ENCODE measurements at places on chromosomes 5 and 9.

DNA sequence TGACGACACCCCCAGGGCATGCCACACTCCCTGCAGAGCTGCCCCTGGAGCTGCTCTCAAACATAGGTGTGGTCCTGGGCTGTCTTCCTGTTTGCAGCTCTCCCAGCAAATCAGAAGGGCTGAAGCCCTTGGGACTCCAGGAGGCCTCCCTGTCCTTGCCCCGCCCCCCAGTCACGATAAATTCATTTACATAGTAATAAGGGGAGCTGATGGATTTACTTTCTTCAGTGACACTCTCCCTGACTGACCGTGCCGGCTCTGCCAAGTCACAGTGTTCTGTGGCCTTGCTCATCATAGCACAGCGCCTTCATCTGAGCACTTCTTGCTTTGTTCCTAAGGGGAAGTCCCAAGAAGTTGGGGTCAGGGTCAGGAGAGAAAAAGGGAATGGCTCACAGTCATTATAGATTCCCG, 121.4 kb downstream of the ENC1 start:
- no peak for DNase-seq

- DNase-seq, result no peak
Measured at GRCh38 chr9:87160148-87161102, 213.1 kb upstream of the GAS1 start.

GRCh38 chr5:134236318-134236717, 10.4 kb upstream of the PPP2CA start:
- no peak for DNase-seq

GRCh38 chr9:73049280-73049679, 96.4 kb upstream of the ALDH1A1 start:
- no peak for DNase-seq

- peak; percentile 67 for DNase-seq
Measured at GRCh38 chr5:17203329-17204132, 13.9 kb upstream of the BASP1 start.

GRCh38 chr9:13804532-13804931, 509.4 kb downstream of the NFIB start:
- DNase-seq, result peak; percentile 74

GRCh38 chr5:68000805-68001204, 214.8 kb upstream of the PIK3R1 start:
- no peak for DNase-seq

- DNase-seq, result no peak
Measured at GRCh38 chr9:93010704-93011103, 47.8 kb upstream of the SUSD3 start.

DNA sequence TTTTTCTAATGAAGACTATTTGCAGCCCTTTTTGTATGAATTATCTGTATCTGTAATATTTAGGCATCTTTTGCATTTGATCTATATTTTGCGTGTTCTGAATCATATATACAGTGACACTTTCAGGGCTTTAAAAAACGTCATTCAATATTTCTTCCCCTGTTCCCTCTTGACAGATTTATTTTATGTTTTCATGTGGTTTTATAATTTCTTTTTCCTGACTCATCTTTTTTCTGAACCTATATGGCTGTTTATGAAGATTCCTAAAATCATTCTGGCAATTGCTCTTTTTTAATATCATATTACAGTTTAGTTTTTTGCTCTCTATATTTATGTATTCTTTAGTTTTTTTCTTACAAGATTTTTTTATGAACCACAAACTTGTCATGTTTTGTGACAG, 67.6 kb downstream of the SMARCA2 start:
- DNase-seq, result no peak

DNA sequence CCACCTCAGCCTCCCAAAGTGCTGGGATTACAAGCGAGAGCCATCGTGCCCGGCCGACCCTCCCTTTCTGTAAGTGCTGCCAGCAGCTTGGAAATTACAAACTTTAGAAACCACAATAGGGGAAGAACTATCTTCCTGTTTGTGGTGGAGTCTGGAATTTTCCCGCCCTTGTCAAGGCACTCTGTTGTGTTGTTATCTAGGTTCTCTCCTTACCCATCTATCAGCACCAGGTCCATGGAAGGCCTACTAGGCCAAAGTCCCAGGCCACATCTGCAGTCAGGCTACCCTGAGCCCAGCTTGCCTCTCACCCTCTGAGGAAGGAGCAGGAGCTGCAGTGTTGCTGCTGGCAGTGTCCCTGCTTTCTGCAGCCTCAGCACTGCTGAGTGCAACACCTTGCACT, 214.9 kb downstream of the MCTP1 start:
- DNase-seq, result no peak

DNA sequence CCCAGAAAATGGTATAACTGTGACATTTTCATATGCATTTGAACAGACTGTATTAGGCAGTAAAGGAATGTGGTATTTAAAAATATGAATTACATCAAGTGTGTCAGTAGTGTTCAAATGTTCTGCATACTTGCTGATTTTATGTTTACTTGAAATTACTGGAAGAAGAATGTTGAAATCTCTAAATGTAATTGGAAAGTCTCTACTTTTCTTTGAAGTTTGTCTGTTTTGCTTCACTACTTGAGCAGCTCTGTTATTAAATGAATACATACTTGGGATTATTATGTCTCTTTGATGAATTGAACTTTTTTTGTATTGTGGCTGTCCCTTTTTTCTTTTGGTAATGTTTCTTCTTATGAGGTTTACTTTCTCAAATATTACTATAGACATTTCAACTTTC, 205.6 kb downstream of the TAF11L14 start:
- no peak for DNase-seq

DNA sequence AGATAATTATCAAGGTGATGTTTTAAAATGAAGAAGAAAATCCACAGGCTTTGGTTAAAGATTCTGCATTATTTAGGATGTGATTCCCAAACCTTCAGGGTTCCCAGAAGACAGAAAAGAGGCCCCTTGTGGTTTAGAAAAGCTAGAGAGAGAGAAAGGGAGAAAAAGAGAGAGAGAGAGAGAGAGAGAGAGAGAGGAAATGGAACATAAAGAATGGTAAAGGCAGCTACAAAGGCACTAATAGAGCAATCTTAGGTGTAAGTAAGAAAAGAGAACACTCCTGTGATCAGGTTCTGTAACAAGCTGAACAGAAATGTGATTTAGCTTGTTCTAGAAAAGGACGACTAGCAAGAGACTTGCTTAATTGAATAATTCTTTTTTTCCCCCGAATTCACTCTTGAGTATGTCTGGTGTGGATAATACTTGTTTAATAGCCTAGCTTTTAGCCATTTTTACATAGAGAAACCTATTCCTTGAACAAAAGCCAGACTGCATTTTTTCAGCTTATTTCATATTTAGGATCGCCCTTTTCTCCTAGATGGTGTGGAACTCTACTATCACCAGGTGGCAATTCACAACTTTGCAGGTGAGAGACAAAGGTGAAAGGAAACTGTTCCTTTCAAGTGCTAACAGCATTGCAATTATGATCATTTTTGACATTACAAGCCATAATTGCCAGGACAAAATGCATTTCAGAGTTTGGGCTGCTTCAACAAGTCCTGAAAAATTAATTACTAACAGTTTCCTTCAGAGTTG, 57.6 kb upstream of the SH3GL2 start:
- DNase-seq, result no peak

DNA sequence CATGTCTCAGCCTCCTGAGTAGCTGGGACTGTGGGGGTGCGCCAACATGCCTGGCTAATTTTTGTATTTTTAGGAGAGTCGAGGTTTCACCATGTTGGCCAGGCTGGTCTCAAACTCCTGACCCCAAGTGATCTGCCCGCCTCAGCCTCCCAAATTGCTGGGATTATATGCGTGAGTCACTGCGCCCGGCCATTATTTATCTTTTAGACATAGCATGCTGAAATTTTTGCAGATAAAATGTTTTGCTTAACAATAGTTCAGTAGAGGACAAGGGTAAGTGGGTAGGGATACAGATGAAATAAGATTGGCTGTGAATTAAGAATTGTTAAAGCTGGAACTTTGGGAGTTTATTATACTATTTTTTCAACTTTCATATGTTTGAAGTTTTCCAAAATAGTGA, 150.8 kb upstream of the GRHPR start:
- no peak for DNase-seq

DNA sequence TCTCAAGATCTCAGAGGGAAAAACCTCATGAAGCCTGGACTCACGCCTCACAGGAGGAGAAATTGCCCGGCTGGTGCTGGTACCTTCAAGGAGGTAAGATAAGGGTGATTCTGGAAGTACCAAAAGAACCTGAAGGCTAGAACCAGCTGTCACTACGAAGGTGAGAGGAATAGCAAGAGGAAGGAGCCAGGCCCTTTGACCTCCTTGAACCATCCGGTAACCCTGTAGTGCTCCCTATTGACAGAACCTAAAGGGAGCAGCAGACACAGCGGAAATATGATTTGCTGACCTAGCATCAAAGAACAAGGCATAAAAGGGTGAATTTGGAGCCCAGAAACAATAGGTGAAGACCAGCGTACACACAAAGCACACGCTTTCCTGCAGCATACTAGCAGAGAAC, 92.2 kb downstream of the DOCK8 start:
- peak; percentile 23 for DNase-seq

GRCh38 chr9:126058591-126058990, 268.0 kb upstream of the MVB12B start:
- DNase-seq, result no peak

GRCh38 chr9:8857068-8857925, 1057.7 kb upstream of the DMAC1 start:
- DNase-seq, result no peak

DNA sequence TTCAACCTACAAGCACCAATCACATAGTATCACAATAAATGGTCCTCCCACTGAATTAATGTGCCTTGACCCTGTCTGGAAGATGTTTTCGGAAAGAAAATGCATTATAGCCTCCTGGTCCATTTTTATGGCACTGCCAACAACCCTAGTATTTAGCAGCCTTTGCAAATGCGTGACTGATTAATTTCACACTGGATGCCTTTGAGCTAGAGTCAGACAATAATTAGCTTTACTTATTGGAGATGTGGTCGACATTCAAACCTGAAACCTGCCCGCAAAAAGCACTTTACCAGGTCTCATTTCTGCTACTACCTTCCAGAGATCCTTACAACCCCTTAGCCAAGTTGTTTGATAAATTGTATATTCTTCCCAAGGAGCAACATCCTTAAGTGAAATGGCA, 119.3 kb upstream of the DPYSL3 start:
- DNase-seq, result peak; percentile 78

DNA sequence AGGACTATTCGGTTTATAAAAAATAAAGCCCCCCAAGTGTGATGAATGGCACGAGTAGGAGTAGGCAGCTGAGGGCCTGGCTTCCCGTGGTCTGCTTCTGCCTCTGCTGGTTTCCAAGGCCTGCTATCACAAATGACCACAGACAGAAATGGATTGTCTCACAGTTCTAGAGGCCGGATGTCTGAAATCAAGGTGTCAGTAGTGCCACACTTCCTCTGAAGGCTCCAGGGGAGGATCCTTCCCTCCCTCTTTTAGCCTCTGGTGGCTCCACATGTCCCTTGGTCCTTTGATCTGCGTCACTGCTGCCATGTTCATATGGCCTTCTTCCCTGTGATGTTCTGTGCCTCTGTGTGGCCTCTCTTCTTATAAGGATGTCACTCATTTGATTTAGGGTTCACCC, 15.1 kb downstream of the PRKACG start:
- no peak for DNase-seq

DNA sequence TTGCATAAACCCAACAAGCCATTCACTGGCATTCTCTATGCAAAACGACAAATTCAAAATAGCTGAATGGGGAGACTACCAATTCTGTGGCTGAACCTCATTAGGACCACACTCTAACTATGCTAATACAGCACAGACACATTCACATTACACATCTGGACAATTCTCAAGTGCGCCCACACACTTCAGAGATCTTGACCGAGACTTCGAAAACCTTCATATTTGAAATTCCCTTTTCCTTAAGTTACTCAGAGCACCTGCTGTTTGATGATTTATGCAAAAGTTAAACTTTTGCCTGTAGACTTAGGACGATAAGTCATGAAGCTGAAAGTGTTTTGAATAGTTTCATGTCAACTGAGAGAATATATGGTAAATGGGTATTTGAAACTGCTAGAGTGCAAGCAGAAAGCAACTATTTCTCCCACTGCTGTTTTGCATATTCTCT, 111.9 kb downstream of the FBN2 start:
- no peak for DNase-seq

DNA sequence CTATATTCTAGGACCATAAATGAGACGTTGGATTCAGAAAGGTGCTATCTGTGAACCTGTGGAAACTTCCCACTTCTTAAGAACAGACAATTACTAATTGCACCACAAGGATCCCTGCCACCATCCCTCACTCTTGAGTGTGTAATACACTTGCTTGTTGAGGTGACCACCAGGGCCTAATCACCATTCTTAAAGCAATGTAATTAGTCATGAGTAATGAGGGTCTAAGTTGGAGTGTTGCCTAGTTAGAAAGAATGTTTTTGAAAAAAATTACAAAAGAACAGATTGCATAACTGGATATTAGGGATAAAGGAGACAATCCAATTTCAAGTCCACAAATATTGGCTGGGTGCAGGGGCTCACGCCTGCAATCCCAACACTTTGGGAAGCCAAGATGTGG, 56.9 kb upstream of the TRIO start:
- no peak for DNase-seq

All from foreskin melanocyte (primary cell).